NCI-H1417 (cell line): ENCODE measurements at places on chromosomes 1 and 21.

DNA sequence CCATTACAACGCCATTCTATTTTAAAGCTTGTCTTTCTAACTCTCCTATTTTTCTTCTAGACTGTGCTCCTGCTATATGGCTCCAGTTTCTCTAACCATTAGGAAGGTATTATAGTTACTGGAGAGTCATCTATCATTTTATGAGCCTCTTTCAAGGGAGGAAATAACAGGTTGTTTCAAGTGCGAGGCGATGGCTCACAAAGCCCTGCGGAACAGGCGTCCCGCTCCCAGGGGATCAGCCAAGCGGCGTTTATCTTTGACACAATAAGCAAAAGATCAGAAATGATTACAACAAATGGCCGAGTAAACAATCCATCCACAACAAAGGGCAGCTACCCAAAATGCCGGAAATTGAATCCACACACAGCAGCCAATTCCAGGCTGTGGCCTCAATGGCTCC, 249.5 kb upstream of the POU3F1 start:
- DNase-seq, result peak; percentile 94

- peak; percentile 96 for DNase-seq
These were observed at the start of gene KCNN3 for GRCh38 chr1:154870115-154870571. KCNN3 (minus strand) TSS chr1:154870281; CDS start chr1:154869964, 317 bp downstream.

- DNase-seq, result no peak
These were observed 917 bp downstream of the STX12 start for GRCh38 chr1:27773826-27774445.

GRCh38 chr1:234709473-234710228, 99.7 kb upstream of the IRF2BP2 start:
- peak; percentile 86 for DNase-seq

DNA sequence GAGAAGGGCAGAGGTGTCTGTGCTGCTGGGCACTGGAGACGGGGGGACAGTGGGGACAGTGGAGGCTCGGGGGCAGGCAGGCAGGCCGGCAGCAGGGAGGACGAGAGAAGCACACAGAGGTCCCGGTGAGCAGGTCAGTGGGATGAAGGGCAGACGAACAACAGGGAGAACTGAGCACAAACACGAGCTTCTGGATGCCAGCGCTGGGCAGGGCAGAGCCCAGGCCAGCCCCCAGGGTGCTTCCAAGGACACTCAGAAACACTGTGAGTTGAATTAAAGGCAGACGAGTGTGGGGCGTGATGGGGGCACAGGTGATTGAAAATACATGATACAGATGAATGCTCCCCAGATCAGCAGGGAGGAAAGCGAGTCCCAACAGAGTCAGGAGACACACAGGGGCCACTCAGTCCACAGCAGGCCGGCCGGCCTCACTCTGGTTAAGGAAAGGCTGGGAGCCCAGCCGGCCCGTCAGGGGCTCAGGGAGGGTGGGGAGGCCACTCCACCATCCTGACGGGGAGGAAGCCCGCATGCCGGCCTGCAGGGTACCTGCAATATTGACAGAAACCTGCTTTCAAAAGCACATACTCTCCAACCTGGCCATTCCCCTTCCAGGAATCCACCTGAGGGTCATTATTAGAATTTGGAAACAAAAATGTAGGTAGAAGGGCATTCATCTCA, 14.1 kb downstream of the SLC19A1 start:
- DNase-seq, result no peak

DNA sequence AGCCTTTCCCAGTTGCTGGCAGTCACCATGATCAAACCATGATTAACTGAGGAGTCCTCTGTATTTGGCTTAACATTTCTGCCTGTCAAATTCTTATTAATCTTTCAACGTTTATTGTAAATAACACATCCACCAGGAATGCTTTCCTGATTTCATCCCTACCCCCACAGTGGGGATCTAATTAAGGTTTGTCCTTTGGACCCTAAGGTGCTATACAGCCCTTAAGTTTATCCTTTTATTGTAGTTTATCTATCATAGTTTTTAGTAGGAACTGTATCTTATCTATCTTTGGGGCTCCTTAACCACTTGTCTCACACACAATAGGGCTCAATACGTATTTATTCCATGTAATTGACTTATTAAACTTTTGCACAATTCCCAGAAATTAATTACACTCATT, 61.0 kb downstream of the SPATA46 start:
- DNase-seq, result no peak

GRCh38 chr1:17929224-17929623, 174.1 kb downstream of the ACTL8 start:
- peak; percentile 43 for DNase-seq
